ENCODE measurements at places on chromosomes 7 and 10.

DNA sequence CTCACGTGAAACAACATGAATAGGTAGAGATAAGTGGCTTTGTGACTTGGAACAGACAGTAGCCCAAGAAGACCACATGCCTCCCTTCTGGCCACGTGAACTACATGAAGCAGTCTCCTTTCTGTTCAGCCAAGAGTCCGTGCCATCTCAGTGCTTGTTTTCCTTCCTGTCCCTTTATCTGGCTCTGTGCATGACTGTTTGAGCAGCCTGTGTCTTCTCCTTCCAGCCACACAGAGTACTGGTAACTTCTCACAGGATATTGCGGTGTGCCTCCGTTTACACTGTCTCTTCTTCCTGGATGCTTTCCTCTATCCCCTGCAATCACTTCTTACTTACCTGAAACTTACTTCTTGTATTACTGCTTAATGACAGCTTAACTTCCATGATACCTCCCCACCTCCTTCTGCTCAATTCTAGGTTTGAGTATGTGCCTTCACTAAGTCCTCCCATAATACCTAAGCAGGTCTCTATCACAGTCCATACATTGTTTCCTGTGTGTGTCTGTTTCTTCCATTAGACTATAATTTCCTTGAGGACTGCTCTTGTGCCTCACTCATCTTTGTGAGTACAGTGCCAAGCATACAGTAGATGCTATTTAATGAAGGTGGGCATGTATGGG lies 748.7 kb downstream of the AUTS2 start:
- no peak for DNase-seq

- no peak for DNase-seq
Measured at GRCh38 chr7:19920166-19920565, 146.7 kb upstream of the TMEM196 start.

GRCh38 chr10:131890276-131891195 lies 10.3 kb upstream of the PPP2R2D start:
- DNase-seq = no peak

- DNase-seq = peak; percentile 8
Measured at GRCh38 chr10:128211953-128212727, 85.9 kb upstream of the MKI67 start.

GRCh38 chr10:110686949-110687348 lies 42.8 kb downstream of the RBM20 start:
- no peak for DNase-seq

All from NCI-H2029 treated with DMSO at 0.1 percent for 48 hours (cell line).